ENCODE measurements at places on chromosomes 6 and 20.

DNA sequence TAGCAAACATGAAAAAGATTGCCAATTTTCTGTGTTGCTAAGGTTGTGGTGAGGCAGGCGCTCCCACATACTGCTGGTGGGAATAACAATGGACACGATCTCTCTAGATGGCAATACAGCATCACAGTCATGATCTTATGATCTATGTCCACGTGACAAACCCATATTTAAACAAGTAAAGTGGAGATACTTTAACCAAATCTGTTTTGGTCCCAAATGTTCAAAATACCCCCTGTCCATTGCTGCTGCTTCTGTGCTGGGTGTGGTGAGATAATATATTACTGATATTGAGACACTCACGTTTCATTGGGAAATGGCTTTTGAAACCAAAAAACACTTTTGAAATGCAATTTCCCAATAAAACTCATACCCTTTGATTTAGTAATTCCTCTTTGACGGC is 23.0 kb downstream of the SIRPD start:
- DNase-seq, result peak; percentile 33

DNA sequence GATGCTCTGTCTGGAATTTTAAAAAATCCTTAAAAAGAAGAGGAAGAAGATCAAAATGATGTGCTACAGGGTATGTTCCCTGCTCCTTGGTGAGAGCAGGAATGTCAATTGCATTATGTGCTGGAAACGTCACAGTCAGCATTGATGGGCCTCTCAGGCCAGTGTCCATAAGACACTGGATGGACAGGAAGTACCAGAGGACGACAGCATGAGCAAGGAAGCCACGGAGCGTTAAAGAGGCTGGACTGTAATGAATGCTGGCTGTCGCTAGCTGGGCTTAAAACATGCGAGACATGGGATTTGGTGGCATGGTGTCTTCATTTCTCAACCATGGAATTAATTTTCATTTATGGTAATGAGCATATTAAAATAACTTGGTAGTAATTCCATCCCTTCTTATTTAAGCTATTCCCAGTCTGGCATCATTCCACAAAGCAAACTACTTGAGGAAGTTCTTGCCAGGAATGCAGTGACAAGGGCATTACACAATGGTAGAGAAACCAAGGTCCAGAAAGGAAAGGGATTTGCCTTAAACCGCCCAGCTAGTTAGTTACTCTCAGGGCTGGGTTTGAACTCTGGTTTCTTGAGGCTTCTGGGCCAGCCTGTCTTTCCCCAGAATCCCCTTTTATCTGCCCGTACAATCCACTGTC is 166.6 kb upstream of the SOX4 start:
- DNase-seq, result no peak

- no peak for DNase-seq
Observed at GRCh38 chr20:62935968-62936585, 1.9 kb upstream of the GID8 start.

GRCh38 chr6:37777272-37777834 is 42.2 kb upstream of the ZFAND3 start:
- DNase-seq, result no peak

- DNase-seq, result no peak
Observed at GRCh38 chr6:128414943-128415342, 105.5 kb downstream of the PTPRK start.

- DNase-seq, result no peak
Observed at GRCh38 chr6:111407686-111408085, 75.3 kb downstream of the REV3L start.

- DNase-seq, result no peak
Observed at GRCh38 chr6:41445261-41445660, 100.9 kb upstream of the FOXP4 start.

- DNase-seq, result no peak
Observed at GRCh38 chr6:39322306-39322850, at the start of gene KCNK16. KCNK16 (minus strand) TSS chr6:39322702; CDS start chr6:39322540, 162 bp downstream.

DNA sequence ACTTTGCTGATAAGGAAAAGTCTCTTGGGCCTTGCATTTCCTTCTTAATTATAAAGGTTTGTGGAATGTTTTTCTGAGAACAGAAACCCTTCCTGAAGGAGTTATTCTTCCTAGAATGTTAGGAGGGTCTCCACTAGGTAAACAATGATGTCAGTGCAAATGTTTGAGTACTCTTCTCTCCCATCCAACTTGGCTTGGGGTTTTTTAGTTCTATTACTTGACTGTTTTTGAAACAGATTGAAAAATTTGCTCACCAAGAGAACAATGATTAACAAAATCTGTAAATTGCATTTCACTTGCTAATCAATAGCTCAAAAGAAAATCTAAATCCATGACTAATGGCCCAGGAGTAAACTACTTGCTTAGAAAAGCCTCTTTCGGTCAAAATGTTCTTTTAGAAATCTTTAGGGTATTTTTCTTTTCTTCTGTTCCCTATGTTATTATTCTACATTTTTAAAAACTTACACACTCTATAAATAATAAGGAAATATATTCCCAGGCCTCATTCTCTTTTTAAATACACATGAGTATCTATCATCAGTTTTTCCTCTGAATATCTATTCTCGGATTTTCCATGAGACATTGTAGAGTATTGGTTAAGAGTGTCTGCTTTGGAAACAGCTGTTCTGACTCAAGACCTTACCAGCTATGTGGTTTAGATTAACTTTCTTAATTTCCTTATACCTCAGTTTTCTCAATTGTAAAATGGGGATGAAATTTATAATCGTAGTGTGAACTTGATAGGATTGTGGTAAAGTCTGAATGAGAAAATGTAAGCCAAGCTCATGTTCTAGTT is 234.2 kb upstream of the CITED2 start:
- no peak for DNase-seq

DNA sequence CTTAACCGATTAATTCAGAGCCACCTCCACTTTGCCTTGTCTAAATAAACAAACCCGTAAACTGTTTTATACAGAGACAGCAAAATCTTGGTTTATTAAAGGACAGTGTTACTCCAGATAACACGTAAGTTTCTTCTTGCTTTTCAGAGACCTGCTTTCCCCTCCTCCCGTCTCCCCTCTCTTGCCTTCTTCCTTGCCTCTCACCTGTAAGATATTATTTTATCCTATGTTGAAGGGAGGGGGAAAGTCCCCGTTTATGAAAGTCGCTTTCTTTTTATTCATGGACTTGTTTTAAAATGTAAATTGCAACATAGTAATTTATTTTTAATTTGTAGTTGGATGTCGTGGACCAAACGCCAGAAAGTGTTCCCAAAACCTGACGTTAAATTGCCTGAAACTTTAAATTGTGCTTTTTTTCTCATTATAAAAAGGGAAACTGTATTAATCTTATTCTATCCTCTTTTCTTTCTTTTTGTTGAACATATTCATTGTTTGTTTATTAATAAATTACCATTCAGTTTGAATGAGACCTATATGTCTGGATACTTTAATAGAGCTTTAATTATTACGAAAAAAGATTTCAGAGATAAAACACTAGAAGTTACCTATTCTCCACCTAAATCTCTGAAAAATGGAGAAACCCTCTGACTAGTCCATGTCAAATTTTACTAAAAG is 2.7 kb downstream of the FOXC1 start:
- DNase-seq, result no peak

GRCh38 chr6:100378576-100378975 is 86.1 kb downstream of the SIM1 start:
- DNase-seq, result no peak

DNA sequence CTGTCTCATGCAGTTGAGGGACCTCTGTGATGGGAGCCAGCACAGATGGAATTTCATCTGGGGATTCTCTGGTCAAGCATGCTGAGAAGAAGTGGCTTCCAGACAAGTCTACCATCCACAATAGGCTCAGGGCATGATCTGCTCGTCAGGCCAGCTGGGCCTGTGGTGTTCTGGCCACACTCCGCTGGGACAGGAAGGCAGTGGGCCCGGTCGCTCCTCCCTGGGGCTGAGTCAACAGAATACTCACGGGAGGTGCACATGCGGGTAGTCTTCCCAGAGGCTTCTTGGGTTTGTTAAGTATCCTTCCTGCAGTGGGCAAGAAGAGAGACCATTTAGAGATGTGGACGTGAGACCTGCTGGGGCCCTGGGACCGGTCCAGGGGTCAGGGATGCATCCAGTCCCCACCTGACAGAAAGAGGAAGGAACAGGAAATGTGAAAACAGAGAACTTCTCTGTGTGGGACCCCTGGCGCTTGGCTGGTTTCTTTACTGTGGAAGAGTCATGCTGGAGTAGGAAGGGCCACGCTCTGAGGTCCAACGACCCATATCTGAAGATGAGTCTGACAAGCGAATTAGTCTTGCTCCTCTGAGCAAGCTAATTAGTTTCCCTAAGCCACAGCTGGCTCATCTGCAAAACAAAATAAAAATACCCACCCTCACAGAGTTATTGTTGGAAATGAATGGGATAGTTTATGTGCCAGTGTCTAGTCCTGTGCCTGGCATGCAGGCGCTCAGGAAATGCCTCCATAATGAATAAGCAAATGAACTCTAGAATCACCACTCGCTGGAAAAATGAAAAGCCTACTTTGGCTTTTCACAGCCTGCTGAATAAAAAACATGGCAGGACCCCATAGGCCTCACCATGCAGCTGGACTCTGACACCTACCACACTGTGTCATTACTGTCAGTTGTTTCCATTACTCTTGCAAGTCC is 67.3 kb downstream of the TRAM2 start:
- DNase-seq, result no peak

- no peak for DNase-seq
Observed at GRCh38 chr6:44051515-44051914, 75.7 kb downstream of the MRPL14 start.

GRCh38 chr6:3749977-3750316 is 1.6 kb downstream of the PXDC1 start:
- no peak for DNase-seq

- DNase-seq, result no peak
Observed at GRCh38 chr20:17768271-17768670, 68.5 kb downstream of the BANF2 start.

GRCh38 chr6:144896289-144896688 is 611.2 kb downstream of the UTRN start:
- no peak for DNase-seq

DNA sequence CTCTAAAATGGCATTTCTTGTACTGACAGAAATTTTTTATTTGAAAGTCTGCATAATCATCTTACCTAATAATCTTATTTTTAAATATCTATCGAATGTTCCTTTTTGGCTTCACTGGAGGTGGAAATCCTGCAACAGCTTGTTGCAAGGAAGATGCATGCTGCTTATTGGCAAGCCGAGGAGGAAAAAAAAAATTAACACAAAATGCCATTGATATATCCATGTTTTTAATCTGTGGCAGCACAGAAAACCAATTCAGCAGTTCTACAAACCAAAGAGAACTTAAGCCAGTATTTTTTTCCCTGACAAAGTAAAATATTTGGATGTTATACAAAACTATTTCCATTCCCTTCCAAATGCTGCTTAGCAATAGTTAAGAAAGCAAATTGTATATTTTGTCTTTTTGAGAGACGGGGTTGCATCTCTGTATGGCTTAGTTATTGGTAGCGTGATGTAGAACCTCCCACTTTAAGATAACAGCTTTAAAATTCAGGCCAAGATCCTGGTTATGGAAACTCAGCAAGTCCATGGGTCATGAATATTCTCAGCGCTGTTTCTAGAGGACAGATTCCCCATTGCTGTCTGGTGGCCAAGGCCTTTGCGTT is 231.4 kb downstream of the TMEM242 start:
- no peak for DNase-seq

GRCh38 chr6:43454696-43455530 is 435 bp downstream of the DLK2 start:
- peak; percentile 35 for DNase-seq
